Smooth muscle cell of the pulmonary artery (primary cell): ENCODE measurements at places on chromosomes 1 and 21. TPM values are rescaled to one million over a fixed set of nuclear protein-coding genes. Genes with fewer than 3 reads are reported as not detected.

Gene ODF2L
- 13.9 and 21.6 TPM in 2 replicates for total RNA-seq

Gene RHOU
- total RNA-seq = 0.91 and 1.1 TPM in 2 replicates

Gene CCDC27
- total RNA-seq = not detected in 2 replicates

Gene HSPG2
- 659 and 1,078 TPM in 2 replicates for total RNA-seq

Gene DDAH1
- total RNA-seq = 56.8 and 64.4 TPM in 2 replicates
